ENCODE measurements at places on chromosomes 5 and 9.

- no peak for DNase-seq
Measured at GRCh38 chr5:143395638-143396352, 7.7 kb downstream of the NR3C1 start.

GRCh38 chr9:107138261-107138992 lies 144.7 kb upstream of the RAD23B start:
- no peak for DNase-seq

GRCh38 chr5:117881426-117882230 lies 1106.7 kb downstream of the DTWD2 start:
- no peak for DNase-seq

DNA sequence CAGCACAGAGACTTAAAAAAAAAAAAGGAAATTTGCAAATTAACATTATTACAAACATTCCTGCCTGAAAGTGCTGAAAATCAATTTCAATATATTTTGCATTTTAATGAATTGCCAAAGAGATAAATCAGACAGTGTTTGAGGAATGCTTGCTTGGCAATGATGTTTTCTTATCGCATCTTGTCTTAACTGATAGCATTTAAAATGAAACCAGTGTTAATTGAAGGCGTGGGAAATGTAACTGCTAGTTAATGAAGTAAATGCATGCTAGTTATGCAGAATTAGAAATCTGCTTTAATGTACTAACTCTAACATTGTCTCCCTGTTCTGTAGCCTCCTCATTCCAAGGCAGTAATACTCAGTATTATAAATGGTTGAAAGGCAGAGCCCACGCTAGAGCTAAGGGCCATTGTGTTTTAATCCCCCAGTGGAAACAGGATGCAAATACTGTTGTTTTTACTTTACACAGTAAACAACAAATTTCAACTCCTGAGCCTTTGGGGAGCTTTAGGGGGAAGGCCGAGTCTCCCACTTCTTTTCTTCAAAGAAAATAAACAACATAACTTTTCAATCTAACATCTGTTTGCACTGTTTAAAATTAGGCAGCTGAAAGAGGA lies 586.9 kb downstream of the TLE4 start:
- DNase-seq = no peak

DNA sequence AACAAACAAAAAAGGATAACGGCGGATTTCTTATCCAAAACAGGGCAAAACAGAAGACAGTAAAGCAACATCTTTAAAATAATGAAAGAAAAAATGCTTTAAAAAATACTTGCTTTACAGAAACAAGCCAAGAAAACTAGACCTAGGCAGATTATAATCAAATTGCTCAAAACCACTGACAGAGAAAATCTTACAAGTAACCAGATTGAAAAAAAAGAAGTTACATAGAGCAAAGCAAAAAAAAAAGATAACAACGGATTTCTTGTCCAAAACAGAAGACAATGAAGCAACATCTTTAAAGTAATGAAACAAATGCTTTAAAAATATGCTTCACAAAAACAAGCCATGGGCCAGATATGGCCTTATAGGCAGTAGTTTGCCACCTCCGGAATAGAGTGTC lies 51.1 kb downstream of the RICTOR start:
- DNase-seq = no peak

- DNase-seq = no peak
Measured at GRCh38 chr5:59661311-59661710, 232.2 kb downstream of the PDE4D start.

DNA sequence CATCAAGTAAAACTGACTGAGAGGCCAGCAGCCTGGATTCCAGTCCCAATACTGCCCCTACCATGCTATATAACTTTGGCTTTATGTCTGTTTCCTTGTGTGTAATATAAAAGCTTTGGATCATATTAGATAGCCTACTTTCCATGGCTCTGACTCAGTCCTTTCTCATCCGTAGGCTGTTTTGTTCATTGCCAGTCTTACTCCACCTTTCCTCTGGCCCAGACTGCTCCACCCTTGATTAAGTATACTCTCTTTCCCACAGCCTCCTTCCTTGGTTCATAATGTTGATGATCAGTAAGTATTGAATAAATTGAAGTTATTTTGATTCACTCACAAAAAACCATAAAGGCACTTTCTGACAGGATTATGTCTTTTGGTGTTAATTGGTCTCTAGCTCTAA lies 1.5 kb upstream of the MRPS30 start:
- DNase-seq = no peak

DNA sequence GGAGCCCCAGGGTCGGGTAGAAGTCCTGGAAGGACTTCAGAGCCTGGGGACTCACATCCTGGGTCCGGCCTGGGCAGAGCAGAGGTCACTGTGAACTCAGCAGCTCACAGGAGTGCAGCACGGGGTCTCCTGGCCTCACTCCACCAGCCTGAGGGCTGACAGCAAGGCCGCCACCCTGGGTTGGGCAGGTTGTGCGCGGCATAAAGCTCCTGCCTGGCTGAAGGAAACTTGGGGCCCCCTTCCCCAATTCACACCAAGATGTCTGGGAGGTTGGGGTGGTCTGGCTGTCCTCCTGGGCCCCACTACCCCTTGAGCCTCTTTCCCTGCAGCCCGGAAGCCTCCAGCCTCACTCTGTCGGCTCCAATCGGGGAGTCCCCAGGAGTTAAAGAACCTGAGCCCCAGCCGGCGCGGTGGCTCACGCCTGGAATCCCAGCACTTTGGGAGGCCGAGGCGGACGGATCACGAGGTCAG lies 2.1 kb downstream of the LCN15 start:
- DNase-seq = no peak

DNA sequence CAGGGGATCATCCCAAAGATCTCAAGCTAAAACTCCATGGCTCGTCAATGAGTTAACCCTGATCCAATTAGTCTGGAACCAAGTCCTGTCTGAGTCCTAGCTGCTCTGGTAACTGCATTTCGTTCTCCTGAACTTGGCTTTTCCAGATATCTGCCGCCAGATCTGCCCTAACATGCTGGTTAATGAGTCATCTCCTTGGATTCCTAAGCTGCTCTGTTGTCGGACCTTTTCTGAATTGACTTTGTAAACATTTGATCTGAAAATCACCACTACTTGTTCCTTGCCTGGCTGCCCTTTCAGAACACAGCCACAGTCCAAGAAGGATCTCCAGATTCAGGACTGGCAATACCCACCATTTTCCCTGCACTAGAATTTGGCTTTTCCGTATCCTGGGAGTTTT lies 473.0 kb downstream of the ZSWIM6 start:
- no peak for DNase-seq

DNA sequence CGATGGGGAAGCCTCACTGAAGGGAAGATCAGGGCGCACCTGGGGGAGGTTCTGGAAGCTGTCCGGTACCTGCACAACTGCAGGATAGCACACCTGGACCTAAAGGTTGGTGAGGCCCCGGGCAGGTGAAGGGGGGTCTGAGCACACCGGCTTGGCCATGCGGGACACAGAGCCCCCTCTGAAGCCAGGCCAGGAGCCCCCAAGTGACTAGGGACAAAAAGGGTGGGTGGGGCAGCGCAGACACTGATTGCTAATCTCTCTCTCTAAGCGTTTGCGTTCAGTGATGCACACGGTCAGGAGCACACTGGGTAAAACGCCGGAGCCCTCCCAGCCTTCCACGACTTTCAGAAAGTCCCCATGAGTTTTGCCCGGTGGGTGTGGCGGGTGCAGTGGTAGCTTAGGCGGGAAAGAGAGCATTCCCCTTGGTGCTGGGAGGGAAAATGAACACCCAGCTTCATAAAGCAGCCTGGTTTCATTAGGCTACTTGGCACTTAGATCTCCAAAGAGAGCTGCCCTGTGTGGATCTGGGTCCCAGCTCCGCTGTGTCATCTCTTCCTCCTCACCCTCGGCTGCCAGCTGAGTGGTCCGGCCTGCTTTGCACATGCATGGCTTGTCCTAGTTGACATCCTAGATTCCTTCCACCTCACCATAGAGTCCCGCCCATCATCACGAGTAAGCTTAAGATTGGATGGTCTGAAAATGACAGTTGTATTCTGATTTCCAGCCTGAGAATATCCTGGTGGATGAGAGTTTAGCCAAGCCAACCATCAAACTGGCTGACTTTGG lies 74.2 kb upstream of the OTULINL start:
- DNase-seq = no peak

GRCh38 chr5:32542216-32543059 lies 42.9 kb upstream of the SUB1 start:
- no peak for DNase-seq

GRCh38 chr9:8962084-8962483 lies 1162.5 kb upstream of the DMAC1 start:
- DNase-seq = no peak

DNA sequence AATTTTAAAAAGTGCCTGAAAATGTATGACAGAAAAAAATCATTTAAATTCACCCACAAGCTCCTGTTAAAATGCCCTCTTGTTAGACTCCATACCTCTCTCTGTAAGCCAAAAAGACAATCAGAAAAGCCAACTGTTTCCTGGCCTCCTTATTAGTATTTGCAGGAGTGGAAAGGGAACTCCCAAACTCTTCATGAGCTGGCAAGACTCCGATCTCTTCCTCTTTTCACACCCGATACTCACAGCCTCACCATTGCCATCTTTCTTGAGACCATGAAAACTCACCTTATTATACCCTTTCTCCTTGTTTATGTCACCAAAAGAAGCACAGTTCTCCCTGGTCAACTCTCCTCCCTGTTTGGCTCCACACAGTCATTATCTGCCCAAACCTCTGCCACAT lies 197.8 kb downstream of the DMAC1 start:
- no peak for DNase-seq

- no peak for DNase-seq
Measured at GRCh38 chr9:83065233-83065632, 2.3 kb upstream of the RASEF start.

DNA sequence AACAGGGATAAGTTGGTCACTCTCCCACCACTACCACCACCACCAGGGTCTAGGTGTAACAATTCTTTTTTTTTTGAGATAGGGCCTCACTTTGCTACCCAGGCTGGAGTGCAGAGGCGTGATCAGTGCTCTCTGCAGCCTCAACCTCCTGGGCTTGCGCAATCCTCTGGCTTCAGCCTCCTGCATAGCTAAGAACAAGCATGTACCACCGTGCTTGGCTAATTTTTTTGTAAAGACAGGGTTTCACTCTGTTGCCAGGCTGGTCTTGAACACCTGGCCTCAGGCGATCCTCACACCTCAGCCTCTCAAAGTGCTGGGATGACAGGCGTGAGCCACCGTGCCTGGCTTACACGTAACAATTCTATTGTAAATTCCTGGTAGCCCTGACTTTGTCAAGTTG lies 27.5 kb downstream of the CORO2A start:
- DNase-seq = no peak

GRCh38 chr5:144712090-144712489 lies 541.4 kb downstream of the KCTD16 start:
- DNase-seq = no peak

- no peak for DNase-seq
Measured at GRCh38 chr5:174433098-174433497, 291.3 kb upstream of the MSX2 start.

DNA sequence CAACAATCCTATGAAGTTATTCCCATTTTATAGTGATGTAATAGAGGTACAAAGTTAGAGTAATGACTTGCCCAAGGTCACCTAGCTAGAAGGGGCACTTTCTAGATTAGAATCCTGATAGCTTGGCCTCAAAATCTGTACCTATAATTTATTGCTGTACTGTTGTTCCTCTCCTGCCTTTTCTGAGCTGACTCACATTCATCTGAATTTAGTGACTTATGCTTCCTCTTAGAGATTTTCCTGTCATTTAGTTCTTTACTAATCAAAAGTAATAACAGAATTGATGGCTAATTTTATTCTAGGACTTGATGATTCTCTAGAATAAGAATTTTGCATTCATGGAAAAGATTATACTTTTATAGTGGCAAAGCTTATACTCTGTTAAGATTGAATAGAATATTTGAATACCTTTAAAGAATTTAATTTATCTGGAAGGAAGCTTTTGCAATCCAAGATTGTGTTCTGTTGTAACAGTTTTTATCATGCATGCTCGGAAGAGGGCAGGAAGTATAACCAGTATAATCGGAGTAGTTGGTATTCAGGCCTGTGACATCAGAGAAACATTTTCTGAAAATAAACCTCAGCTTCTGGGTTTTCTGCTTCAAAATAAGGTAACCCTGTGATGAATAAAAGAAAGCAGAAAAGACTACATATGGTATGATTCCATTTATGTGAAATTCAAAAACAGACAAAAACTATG lies 21.3 kb downstream of the CYSTM1 start:
- no peak for DNase-seq

GRCh38 chr5:134088291-134088690 lies 26.2 kb upstream of the TCF7 start:
- no peak for DNase-seq

DNA sequence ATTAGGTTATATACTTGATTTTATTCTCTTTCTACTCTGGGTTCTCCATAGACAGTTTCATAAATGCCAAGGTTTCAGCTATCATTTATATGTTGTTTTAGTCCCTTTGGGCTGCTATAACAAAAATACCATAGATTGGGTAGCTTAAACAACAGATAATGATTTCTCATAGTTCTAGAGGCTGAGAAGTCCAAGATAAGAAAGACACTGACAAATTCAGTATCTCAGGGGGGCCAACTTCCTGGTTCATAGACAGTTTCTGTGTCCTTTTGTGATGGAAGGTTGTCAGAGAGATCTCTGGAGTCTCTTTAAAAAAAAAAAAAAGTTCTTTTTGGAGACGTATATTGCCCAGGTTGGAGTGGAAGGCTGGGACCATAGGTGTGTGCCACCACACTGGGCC lies 113.3 kb downstream of the SCAMP1 start:
- no peak for DNase-seq

DNA sequence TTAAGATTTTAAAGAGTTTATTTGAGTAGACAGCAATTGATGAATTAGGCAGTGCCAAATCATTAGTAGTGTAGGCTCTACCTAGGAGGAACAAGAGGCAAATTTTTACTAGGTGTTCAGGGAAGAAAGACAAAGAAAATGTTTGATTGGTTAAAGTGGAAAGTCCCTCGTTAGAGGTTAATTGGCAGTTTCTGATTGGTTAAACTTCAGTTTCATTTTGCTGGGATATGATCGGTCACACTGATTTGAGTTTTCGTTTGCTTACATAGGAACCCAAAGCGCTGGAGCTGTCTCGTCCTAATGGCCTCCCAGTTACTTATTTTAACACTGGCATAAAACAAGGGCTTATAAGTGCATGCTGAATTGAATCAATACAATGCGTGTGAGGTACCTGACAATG lies 15.1 kb downstream of the DMAC1 start:
- DNase-seq = no peak

DNA sequence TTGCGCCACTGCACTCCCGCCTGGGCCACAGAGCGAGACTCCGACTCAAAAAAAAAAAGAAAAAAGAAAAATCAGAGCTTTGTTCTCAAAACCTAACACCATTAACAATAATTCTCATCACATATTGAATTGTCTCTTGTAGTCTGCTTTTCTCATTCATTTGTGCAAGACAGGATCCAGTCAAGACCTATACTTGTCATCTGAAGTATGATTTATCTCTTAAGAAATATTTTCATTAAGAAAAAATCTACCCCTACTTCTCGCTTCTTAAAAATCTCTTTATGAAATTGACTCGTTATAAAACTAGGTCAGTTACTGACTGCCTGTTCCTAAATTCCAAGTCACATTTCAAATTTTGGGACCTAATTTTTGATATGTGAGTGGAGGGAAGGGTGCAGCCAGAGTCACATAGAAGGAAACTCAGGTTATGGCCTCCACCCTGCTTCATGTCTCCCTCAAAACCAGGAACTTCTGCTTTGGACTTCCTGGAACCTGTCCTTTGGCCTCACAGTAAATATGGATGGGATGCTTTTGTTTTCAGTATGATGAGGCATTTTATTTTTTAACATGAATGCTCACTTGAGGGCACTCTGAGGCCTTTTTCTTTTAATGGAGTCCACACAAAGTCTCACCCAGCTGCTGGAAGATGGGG lies 18.9 kb downstream of the ZNF169 start:
- DNase-seq = no peak
